ENCODE measurements at places on chromosomes 1 and 21.

GRCh38 chr21:39183272-39184049 lies at the start of gene PSMG1:
PSMG1 (minus strand) TSS chr21:39183451; CDS start chr21:39183385, 66 bp downstream.
- peak; percentile 95 for DNase-seq

- DNase-seq: peak; percentile 44
Measured at GRCh38 chr1:168636200-168636599, 59.8 kb downstream of the XCL1 start.

DNA sequence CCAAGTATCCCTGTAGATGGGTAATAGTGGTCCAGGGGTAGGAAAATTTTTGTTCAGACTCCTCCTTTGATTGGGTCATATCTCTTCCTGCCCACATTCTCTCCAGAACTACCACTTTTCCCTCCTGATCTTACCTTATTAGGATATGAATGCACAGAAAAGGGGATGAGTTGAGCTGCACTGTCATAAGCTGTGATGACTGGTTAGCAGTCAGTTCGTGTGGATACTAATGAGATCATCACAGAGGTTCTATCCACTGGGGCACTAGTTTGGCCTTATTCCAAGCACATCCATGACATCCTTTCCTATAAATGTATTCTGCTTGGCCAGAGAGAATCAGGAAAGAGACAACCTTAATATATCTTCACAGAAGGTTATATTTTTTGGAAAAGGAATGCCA lies 22.1 kb upstream of the TBX15 start:
- DNase-seq: peak; percentile 82

- no peak for DNase-seq
Measured at GRCh38 chr1:29417147-29417858, 181.0 kb downstream of the PTPRU start.

- DNase-seq: no peak
Measured at GRCh38 chr1:213331631-213332175, 280.7 kb downstream of the RPS6KC1 start.

- DNase-seq: peak; percentile 76
Measured at GRCh38 chr1:8137481-8138244, 111.6 kb upstream of the ERRFI1 start.

DNA sequence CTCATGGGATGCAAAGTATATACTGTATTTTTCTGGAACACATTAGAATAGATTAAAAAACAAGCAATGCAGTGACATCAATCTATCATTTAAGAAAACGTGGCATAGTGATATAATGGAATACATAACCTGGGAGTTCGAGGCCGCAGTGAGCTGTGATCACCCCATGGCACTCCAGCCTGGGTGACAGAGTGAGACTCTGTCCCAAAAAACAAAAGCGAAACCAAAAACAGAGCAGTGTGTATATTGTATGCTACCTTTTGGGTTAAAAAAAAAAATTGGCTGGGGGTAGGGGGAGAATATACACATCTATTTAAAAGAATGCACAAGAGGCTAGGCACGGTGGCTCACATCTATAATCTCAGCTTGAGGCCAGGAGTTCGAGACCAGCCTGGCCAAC lies 13.5 kb downstream of the SLC2A1 start:
- no peak for DNase-seq

DNA sequence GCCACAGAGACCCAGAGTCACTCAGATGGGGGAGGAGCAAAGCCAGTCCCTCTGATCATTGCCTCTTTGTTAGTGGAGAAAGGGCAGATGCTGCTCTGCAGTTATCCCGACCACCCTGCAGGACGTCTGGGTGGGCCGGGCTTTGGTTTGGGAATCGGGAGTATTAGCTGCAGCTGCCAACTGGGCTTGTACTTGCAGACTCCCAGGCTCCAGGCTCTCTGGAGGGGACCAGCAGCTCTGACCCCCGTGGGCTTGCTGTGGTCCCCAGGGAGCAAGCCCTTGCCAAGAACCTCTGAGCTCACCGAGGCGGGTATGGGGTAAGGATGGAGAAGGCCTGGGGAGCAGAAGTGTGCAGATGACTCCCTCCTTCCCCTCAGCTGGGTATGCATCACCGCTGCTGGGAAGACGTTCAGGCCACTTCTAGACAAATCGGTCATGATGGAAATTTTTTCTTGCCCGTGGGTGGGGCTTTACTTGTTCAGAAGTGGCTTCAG lies 21.6 kb downstream of the MAPKAPK2 start:
- peak; percentile 34 for DNase-seq

- no peak for DNase-seq
Measured at GRCh38 chr1:1978108-1978507, 25.5 kb downstream of the CFAP74 start.

GRCh38 chr1:183914276-183914675 lies 109.4 kb downstream of the RGL1 start:
- DNase-seq: no peak

DNA sequence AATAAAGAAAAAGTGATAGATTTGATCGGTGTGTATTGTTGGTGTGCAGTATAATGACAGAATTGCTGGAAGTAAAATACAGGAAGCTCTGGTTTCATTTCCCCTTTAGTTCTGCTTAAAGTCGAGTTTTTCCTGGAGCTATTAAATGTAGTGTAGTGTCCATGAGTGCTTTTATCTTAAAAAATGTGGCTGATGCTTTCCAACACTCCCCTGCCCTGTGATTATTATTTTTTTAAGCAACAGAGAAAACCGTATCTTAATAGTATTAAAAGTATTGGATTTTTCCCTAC lies 1.1 kb downstream of the LGALS8 start:
- no peak for DNase-seq

- no peak for DNase-seq
Measured at GRCh38 chr21:38342739-38343138, 85.9 kb downstream of the KCNJ15 start.

Measured in kidney tubule cell (primary cell).